ENCODE measurements at places on chromosomes 13 and 19. TPM values are rescaled to one million over a fixed set of nuclear protein-coding genes. Genes with fewer than 3 reads are reported as not detected.

Gene ZNF701
- 13.4 TPM for total RNA-seq

Gene TEX101
- not detected for total RNA-seq

Gene ATP4A
- total RNA-seq: not detected

Gene UBE2L5
- not detected for total RNA-seq

Gene SHISA7
- total RNA-seq: not detected

Gene OR10H1
- not detected for total RNA-seq

Gene GFY
- not detected for total RNA-seq

Gene KLK7
- total RNA-seq: not detected

Gene CYP2B6
- not detected for total RNA-seq

Gene OLFM4
- not detected for total RNA-seq

Gene CGB1
- not detected for total RNA-seq
